ENCODE measurements at places on chromosomes 1 and 21.

DNA sequence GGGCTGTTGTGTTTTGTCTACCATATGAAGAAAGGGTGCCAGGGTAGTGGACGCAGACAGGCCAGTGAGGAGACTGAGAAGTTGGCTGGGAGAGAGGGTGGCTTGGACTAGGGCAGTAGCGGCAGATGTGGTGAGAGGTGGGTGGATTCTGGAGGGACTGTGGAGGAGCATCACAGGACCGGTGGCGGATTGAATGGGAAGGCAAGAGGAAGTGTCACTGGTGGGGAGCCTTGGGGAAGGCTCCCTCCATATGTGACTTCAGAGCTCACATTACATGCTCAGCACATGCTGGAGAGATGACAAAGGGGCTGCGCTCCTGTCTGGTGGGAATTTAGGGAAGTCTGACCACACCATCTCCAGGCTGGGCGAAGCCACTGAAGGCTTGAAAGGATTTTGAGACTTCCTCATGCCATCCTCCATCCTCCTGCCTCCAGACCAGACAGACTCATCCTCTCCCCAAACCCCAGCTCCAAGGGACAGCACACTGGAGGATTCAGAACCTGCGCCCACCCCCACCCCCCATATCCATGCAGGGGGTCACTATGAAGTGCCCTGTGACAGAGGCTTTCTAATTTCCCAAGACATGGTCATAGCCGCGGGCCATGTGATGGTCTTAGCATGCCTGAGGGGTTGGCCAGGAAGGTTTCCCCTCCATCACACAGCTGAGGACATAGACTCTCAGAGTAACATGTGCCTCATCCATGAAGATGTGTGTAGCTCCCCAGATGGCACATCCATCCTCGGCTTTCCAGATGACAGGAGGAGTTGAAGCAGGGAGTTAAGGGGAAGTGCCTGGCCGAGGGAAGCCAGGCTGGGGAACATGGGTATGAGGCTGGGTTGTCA, 138.8 kb upstream of the WNT4 start:
- no peak for DNase-seq

DNA sequence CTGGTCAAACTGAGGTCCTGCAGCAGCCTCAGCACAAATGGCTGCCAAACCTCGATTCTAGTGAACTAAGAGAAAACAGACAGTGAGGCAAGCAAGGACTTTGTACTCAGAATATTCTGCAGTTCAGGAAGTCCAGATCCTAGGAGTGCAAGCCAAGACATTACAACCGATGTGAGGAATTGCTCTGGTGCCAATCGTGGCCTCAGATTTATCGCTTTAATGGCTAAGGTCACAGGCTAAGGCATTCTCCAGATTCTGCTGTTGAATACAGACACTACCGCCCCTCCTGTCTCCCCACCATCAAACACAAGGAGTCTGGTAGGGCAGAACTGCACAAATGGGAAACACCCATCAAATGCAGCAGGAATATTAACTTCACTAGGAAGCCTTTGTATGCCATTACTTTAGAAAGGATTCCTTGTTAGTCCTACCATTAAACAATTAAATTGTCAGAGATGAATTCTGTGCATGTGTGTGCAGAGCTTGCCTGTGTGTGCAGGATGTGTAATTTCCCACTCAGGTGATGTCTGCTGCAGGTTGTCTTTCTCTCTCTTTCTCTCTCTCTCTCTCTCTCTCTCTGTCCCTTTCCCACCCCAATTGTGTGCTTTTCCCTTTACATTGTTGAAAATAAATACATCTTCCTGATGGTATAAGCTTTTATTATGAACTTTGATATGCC, 9.2 kb upstream of the SERTAD4 start:
- no peak for DNase-seq

DNA sequence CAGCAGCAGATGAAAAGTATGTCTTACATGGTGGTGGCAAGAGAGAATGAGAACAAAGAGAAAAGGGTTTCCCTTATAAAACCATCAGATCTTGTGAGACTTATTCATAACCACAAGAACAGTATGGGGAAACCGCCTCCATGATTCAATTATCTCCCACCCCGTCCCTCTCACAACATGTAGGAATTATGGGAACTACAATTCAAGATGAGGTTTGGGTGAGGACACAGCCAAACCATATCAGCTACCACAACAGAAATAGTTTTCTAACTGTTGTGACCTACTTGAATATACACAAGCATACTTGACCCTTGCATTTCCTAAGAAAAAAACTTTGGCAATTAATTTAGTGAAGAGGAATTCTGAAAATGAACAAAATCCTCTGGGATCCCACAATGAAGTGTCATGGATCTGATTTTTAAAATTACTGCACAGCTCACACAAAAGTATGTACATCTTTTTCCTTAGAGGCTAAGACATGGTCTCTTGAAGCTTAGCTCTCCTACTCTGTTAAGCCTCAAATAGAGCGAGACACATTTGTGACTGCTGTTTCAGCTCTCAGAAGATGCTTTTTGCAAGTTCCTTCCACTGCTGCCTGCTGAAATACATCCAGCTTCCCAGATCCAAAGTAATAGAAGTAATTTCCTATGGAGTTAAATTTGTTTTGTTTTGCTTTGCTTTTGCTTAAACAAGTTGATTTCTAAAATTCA, 265.8 kb downstream of the DPYD start:
- no peak for DNase-seq

DNA sequence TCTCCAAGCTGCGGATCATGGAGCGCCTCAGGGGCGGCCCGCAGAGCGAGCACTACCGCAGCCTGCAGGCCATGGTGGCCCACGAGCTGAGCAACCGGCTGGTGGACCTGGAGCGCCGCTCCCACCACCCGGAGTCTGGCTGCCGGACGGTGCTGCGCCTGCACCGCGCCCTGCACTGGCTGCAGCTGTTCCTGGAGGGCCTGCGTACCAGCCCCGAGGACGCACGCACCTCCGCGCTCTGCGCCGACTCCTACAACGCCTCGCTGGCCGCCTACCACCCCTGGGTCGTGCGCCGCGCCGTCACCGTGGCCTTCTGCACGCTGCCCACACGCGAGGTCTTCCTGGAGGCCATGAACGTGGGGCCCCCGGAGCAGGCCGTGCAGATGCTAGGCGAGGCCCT, 2.7 kb downstream of the CPTP start:
- DNase-seq = no peak

DNA sequence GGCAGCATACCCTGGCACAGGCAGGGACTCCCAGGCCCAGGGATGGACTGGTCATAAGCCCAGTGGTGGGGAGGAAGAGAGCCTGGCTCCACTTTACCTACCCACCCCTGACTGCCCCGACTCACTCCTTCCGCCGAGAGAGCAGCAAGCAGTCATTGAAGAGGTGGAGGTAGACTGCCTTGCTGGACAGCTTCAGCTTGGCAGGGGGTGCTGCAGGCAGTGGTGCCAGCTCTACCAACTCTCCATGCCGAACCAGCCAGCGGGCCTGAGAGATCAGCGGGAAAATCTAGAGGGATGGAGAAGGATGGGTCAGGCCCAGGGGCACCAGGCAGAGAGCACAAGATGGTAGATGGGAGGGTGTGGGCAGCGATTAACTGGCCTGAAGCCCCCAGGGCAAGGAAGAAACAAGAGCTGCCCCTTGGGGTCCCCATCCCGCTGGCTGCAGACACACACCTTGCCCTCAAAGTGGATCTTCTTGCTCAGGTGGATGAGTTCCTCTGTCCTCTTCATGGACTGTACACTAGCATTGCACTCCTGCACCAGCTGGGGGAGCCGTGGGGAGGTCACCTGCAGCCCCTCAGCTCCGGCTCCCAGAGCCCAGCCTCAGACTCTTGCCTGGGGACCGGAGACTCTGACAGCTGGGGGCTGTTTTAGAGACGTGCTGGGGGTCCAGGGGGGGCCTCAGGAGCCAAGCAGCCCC, 7.7 kb downstream of the ARHGEF19 start:
- no peak for DNase-seq

DNA sequence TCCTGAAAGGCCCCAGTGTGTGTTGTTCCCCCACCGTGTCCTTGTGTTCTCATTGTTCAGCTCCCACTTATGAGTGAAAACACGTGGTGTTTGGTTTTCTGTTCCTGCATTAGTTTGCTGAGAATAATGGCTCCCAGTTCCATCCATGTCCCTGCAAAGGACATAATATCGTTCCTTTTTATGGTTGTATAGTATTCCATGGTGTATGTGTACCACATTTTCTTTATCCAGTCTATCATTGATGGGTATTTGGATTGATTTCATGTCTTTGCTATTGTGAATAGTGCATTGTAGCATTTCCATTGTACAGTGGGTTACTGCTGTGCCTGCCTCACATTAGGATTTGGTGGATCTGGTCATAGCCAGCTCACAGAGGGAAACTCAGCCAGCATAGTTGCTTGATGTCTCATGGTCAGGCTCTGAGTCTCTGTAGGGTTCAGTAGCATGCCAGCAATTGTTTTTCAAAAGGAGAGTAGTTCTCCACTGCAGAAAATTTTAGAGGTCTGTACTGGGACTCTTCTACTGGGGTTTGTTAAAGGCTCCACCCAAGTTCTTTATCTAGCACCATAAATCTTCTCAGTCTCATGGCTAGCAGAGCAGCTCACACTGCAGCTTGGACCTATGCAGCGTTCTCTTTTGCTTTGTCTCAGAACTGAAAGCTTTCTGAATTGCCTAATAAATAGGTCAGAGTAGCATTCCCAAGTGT, 41.0 kb downstream of the RUNX3 start:
- DNase-seq = no peak

DNA sequence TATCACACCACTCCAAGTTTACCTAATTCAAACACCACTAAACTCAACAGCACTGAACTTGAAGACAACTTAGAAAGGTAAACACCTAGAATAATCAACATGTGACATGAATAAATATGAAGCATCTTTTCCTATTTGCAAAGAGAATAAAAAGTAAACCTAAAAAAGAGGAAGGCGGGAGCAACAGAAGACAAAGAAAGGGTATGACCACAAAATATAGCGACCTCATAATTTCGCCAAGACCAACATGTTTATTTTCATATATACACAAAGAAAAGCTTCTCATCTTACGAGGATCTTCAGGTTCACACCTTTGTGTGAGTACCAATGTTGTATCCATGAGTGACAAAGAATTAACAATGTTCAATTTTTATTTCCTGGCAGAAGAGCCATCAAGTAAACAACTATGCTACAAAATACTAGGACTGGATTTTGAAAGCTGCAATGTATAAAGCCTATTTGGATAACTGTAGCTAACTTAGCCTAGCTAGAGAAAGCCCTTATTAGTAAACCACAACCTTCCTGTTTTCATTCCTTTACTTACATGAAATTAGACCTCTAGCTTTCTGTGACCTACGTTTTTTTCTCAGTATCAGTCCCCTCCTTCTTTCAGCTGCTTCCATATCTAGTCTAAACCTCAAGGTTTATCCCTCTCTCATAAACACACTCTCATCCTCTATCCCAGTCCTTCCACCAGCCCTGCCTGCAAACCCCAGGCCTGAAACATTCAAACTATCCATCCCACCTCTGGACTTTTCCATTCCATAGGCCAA, 21.3 kb upstream of the PHTF1 start:
- DNase-seq = no peak

- no peak for DNase-seq
Observed at GRCh38 chr1:113976609-113977278, 2.5 kb upstream of the OLFML3 start.

DNA sequence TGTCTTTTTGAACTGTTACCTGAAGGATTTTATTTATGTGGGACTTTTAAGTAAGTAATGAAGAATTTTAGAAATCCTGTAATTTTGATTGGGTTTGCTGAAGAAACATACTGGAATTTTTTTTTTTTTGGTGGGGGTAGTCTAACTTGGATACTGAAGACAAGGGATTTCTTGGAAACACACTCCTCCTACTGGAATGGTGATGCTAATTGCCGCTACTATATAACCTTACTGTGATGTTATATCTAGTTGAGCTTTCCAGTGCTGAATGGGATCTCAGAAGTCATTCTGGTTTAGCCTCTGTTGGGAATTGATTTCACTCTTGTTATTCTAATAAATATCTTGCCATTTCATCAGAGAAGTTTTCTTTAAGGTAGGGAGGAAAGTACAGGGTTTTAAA, 8.4 kb downstream of the PPP2R5A start:
- no peak for DNase-seq

DNA sequence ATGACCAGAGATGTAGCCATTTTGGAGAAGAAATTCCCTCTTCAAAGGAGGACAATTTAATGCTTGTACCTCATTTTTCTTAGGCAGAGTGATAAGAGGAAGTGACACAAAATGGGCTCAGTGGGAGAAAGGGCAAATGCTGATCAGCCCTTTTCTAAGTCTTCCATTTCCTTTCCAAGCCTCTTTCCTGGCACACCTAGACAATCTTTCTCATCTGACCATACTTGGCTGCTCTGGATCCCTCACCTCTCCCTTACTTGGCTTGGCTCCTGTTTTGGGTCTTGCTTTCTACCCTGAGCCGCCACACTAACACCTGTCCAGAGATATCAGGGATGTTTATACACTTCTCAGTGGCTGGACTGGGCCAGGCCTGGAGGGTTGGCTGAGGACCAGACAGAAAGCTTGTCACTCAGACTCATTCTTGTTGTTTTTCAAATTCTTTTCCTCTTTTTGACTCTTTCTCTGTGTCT, 13.1 kb downstream of the TXNIP start:
- no peak for DNase-seq

DNA sequence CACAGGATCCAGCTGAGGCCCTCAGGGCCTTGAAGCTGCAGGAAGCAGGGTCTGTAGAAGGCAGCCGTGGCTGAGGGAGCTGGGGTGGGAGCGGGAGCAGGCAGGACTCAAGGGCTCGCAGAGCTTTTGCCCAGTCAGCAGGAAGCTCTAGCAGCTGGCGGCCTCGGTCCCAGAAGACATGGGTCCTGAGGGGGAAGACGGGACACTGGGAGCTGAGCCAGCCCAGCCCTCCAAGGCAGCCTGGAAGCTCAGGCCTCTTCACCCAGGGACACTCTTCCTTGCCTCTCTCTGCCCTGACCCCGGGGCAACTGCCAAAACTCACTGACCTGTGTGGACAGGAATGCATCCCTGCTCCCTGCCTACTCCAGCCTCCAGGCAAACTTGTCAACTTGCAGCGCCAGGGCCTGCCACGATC, 8.9 kb downstream of the ADGRB2 start:
- DNase-seq = no peak

GRCh38 chr1:5119366-5120234, 465.2 kb downstream of the AJAP1 start:
- DNase-seq = no peak

GRCh38 chr1:31196685-31197084, 43.0 kb downstream of the NKAIN1 start:
- no peak for DNase-seq

- DNase-seq = no peak
Observed at GRCh38 chr1:8461351-8462110, 143.6 kb downstream of the SLC45A1 start.
